Fibroblast of the aortic adventitia (primary cell): ENCODE measurements at places on chromosomes 1 and 21. TPM values are rescaled to one million over a fixed set of nuclear protein-coding genes. Genes with fewer than 3 reads are reported as not detected.

Gene CAMSAP2
- 53.8 and 57.5 TPM in 2 replicates for total RNA-seq

Gene TRIM67
- not detected in 2 replicates for total RNA-seq

Gene OVAAL
- not detected in 2 replicates for total RNA-seq

Gene OR2AK2
- not detected in 2 replicates for total RNA-seq
